ENCODE measurements at places on chromosomes 4 and X.
A peak's percentile ranks its signal among the peaks of the same experiment; 100 is the strongest.

GRCh38 chrX:120732879-120733278, 103.0 kb upstream of the C1GALT1C1 start:
- no peak for DNase-seq

DNA sequence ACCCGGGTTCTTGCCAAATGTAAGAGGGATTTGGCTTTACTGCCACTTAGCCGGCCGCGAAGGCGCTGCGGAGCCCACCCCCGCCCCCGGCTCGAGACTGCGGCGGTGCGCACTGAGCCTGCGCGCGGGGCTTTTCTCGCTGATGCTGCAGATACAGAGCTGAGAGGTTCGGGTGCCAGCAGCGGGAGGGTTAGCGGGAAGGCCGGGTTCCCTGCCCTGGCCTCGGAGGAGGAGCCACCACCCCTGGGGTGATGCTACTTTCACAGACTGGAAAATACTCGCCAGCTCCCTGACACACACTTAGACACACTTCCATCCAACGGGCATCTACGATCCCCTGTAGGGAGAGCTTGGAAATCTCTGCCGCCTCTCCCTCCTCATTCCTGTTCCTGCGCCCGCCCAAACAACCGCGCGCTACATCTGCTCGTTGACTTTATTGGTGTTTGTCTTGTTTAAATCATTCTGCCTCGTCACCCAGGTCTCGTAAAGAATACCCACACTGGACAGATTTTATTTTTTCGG, 2.1 kb upstream of the PCDH7 start:
- DNase-seq = no peak

DNA sequence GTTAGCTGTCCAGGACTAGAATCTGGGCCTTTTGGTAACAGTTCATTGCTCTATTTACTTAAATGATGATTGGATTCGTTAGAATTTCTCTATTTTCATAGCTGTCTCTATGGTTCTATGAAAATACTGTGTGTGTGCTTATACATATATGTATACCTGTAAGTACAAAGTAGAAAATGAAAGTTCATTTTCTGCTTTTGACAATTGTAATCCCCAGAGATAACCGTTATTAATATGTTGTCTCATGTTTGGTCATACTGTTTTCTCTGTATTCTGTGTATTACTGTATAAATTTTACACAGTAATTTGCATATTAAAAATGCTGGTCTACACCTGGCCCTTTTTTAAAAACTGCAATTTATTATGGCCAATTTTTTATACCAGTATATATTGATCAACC, 55.4 kb downstream of the CLCN3 start:
- no peak for DNase-seq

DNA sequence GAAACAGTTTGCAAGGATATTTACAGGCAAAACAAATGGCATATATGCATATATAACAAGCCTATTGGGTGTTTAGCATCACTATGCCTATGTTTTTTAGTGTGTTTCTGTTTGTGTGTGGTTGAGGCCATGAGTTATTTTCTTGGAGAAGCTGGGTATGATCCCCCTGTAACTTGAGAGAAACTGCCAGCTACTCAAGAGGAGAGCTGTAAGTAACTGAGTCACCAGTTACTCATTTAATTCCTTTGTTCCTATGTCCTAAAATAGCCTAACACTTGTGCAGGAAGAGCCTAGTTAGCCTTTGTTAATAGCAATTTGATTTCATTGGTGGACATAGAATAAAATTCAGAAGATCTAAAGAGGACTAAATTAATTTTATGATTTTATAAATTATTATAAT, 79.1 kb downstream of the PWWP3B start:
- DNase-seq = no peak

GRCh38 chr4:184732126-184732525, 1.8 kb downstream of the CENPU start:
- peak; percentile 26 for DNase-seq

GRCh38 chrX:111387470-111388070, 24.4 kb downstream of the DCX start:
- DNase-seq = no peak

DNA sequence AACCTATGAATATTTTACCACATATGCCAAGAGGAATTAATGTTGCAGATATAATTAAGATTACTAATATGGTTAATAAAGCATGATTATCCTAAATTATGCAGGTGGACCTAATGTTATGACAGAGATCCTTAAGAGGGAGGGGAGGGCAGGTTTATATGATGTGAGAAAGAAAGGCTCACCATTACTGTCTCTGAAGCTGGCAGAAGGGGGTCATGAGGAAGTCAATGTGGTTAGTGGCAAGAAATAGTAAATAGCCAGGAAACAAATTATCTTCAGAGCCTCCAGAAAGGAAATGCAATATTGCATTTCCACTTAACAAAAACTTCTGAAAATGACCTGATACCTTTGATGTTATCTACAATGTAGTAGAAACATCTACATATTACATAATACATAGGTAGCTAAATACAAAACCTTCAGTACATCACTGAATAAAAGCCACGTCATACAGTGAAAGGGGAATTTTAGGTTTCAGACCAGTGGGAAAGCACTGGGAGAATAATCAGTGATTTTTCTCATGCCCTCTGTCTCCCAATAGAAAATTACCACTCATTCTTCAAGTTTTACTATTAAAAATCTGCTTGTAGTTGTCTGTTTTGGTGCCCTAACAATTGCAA, 609.2 kb downstream of the SPOCK3 start:
- no peak for DNase-seq

DNA sequence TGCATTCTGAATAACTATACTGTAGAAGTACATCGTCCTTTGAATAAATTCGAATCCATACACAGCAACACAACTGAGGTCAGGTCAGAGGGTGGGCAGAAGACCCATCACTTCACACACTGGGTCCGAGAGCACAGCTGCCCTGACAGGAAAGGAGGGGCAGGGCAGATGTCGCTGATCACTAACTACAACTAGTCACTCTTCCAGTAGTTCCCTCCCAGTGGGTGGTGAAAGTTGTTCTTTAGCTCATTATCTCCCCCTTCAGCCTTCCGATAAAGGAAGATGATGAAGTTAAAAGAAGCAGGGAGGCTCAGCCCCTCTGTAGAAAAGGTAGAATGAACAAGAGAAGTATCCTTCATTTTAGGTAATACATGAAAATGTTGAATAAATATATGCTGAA, 278.9 kb downstream of the INPP4B start:
- DNase-seq = peak; percentile 75

DNA sequence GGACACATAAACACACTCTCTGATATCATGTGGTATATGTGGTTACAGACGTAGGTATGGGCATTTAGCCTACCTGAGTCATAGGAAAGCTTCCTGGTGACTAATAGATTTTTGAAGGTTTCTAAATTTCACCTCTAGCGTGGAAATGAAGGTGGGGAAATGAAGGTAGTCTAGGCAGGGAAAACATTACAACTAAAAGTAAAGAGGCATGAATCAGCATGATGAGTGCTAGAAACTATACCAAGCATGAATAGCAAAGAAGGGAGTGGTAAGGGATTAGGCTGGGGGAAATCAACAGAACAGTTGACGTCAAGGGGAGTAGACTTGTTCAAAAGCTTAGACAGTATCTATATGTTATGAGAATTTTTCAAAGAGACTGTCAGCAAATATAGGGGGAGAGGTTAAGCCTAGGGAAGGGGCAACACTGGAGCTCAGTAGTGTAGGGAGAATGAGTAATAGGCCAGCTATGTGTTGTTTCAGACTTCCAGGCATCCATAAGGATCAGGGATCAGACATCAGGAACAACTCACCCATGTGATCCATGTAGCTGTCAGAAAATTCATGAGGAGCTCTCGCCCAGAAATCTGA, 279.3 kb upstream of the DIPK2B start:
- no peak for DNase-seq

Data from activated CD4-positive, alpha-beta memory T cell treated with anti-CD3 and anti-CD28 coated beads for 36 hours (primary cell).